ENCODE measurements at places on chromosomes 3 and 15.

DNA sequence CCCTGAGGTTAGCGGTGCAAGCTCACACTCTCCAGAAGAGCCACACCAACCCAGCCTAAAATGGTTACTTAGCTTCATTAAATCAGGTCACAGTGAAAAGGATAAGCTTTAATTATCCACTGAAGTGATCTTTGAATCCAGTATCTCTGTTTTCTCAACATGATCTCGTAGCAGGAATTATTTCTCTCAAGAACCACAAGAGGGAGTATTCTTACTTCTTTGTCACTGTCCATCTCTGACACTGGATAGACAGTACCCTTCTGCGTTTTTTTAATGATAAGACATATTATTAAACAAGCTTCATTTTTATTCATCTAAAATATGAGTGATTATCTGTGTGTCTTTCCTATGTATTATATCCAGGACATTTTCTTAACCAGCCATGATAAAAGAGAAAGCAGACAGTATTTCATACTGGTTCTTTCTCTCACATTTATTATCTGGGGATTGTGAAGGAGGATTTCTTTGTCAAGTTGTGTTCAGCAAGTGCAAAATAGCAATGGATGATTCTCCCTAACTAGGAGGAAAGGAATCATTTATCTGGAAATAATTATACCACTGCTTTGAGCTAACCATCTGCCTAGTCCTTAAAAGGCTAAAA, 105.4 kb upstream of the CCDC54 start:
- DNase-seq = no peak

GRCh38 chr3:172550347-172550943, 27.2 kb upstream of the TNFSF10 start:
- no peak for DNase-seq

DNA sequence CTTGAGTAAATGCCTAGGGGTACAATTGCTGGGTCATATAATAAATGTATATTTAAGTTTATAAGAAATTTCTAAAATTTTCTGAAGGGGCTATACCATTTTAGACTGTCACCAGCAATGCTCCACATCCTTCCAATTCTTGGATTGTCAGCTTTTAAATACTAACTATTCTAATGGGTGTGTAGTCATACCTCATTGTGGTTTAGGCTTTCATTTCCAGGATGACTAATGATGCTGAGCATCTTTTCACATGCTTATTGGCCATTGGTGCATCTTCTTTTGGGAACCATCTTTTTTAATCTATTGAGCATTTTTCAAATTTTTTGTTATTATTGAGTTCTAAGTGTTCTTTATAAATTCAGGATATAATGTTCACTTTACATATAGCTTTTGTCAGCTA, 52.5 kb upstream of the CORO2B start:
- no peak for DNase-seq

DNA sequence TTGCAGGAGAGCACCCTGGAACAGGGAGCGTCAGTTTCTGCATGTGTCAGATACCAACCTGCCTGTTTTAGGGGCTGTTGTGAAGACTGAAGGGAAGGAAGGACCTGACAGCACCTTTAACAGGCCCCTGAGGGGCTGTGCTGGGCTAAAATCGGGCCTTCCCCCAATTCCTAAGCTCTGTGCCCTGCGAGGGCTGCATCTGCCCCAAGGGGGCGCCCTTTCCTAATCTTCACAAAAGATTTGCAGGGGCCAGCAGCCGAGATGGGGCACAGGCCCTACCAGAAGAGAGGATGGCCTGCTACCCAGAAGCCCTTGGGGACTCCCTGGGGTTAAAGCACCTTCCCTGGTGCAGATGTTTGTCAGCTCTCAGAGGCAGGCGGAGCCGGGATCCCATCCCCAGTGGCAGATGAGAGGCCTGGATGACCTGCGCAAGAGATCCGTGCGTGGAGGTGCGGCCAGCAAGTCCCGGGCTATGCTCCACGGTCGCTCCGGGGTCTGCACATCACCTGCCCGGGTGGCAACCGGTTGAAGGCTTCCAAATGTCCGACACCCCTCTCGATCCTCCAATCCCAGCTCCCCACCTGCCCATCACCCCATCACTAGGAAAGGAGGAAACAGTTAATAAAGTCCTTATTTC, 53.6 kb downstream of the RHCG start:
- DNase-seq = peak; percentile 30

DNA sequence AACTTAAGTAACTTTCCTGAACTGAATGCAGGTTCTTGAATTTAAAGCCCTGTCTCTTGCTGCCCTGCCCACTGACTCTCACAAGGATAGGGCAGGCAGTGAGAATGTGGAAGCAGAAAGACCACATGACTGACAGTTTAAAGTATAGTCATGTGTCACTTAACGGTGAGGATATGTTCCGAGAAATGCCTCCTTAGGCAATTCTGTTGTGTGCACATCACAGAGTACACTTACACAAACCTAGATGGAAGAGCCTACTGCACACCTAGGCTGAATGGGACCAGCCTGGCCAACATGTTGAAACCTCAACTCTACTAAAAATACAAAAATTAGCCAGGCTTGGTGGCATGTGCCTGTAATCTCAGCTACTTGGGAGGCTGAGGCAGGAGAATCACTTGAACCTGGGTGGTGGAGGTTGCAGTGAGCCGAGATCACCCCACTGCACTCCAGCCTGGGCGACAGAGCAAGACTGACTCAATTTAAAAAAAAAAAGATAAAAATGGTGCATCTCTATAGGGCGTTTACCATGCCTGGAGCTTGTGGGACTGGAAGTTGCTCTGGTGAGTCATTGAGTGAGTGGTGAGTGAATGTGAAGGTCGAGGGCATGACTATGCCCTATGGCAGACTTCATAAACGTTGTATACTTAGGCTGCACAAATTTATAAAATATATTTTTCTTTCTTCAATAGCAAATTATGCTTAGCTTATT, 18.9 kb upstream of the COPG1 start:
- DNase-seq = no peak

- no peak for DNase-seq
These were observed 130.2 kb upstream of the TPRG1 start for GRCh38 chr3:189041482-189042090.

DNA sequence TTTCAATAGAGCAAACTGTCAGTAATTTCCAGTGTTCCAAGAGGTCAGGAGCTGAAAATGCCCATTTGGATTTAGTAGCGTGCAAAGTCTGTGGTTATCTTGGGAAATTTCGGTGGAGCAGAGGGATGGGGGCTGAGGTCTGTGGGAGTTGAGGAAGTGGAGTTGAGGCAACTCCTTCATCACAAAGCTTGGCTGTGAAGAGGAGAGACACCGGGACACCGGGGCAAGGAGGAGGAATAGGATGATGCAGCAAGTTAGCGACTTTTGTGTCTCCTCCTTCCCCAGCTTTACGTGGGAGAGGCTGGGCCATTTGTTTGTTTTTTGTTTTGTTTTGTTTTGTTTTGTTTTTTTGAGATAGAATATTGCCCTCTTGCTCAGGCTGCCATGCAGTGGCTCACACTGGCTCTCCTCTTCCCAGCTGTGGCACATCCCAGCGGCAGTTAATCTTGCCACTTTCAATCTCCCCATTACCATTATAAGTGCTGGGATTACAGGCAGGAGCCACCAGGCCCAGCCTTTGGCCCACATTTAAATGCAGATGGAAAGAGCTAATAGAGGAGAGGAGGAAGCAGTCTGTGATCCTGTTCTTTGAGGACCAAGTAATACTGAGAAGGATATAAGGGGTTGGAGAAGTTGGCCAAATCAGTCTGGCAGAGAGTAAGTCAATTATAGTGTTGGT, 47.1 kb downstream of the CRTC3 start:
- DNase-seq = no peak

GRCh38 chr3:18343809-18344208, 81.3 kb downstream of the SATB1 start:
- no peak for DNase-seq

DNA sequence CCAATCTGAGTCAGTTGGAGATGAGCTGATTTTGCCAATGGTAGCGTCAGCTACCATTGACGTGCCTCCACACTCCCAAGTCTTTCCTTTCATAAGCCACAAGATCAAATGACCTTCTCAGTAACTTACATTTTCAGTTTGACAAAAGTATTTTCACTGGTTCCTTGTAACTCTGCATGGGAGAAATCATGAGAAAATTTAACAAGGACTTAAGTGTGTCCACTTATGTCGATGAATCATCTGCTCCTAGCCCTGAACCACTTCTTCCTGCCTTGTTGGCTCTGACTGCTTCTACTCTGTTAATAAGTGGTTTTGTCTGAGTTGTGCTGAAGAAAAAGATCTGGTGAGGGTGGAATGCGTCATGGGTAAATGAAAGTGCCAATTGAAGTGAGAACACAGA, 101.2 kb downstream of the NFKBIZ start:
- DNase-seq = no peak
